ENCODE measurements at places on chromosomes 3 and 15.

DNA sequence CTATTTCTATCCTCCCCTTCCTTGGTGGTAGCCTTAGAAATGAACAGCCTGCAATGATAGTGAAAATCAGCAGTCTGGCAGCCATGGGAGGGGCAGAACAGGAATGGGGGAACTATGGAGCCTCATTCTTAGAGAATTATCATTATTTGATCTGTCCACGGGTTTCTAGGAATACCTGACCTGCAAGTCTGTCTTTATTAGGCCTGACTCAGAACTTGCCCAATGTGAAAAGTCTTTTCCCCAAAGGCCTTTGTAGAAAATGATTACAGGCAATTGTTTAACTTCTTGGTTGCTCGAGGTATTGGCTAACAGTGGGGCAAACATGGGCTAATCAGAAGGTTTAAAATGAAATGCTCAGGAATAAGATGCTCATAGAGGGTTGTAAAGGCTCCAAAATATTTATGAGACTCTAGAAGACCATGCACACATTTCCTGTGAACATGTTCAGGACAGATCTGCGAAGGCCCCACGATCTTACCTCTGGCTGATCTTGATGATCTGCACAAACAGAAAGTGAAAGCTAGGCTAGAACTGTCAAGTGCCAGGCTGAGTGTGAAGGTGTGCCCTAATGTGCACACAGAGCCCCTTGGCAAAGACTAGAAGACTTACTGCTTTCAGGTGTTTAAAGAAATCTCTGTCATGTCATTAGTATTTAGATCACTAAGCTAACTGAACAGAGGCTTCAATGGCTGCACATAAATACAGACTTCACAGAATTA lies 39.6 kb upstream of the LAMP3 start:
- DNase-seq, result no peak

DNA sequence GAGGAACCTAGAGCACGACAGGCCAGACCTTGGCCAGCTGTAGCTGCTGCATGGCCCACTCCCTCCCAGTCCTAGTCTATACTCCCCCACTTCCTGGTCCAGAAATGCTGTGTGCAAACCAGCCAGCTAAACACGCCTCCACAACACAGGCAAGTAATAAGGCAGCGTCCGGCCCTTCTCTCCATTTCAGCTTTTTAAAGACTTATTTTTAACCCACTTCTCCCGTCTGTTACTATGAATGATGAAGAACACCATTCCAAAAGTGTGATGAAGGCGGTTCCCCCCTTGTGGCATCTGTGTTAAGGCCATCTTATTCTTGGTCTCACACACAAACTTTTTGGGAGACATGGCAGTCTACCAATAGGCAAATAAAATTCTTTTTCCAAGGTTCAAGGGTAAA lies 164.1 kb upstream of the CHRNA7 start:
- DNase-seq, result no peak

- no peak for DNase-seq
These were observed 35.3 kb upstream of the MRPS22 start for GRCh38 chr3:139308560-139308959.

DNA sequence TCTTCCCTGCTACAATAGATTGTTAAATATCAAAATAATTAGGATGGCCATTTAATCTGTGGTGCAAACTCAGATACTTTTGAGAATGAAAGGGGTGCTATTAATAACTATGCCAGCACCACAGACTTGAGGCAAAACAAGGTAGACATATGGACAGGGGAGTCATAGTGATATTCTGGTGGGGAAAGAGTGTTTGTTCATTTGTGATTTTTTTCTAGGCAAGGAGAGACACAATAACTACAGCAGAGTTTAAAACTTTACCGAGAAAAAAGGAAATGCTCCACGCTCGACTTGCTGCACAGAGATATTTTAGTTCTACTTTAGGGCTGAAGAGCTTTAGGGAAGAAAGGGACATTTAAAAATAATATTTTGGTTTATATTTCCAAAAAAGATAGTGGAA lies 611.2 kb upstream of the GRM7 start:
- no peak for DNase-seq

- no peak for DNase-seq
These were observed 114.0 kb downstream of the LRRC28 start for GRCh38 chr15:99365242-99365641.

- DNase-seq, result no peak
These were observed 30.2 kb downstream of the DAG1 start for GRCh38 chr3:49500205-49500731.
